GM12865 (cell line): ENCODE measurements at places on chromosomes 16 and 17.

GRCh38 chr16:23509782-23510163 is 521 bp downstream of the GGA2 start:
- DNase-seq, result peak; percentile 47

GRCh38 chr16:67158637-67159600 is 790 bp downstream of the TRADD start:
- DNase-seq, result peak; percentile 93

DNA sequence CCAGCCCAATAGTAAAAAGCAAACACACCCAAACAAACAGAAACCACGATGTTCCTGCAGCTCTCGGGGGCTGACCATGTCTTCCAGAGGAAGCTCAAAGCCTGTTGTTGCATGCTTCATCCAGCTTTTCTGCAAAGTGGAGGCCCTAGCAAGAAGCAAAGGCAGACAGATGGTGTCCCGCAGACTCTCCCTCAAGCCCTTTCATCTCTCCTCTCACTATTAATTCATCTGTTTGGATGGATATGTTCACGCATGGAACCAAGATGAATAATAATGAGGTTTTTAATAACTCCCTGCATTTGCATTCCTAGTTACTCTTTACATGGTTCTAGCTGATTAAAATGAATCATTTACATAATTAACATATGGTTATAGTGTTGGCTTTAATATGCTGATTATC is 36.6 kb downstream of the RBFOX1 start:
- DNase-seq, result no peak

- no peak for DNase-seq
Measured at GRCh38 chr16:14013571-14014283, 57.4 kb upstream of the MRTFB start.

DNA sequence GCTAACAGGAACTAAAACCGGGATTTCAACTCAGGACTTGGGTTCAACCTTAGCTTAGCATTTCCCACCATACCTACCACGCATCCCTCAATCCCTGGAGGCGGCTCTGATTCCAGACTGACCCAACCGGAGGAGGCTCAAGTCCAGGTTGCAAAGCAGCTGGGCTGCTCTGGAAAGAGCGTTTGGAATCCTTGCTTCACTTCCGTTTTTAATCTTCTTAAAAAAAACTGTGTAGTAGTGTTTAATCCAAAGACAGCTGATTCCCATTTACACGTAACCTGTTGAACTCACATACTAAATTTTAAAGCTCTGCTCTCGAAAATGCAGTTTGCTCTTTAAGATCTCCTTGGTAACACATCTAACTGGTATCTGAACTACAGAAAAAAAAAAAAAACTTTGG is 50.0 kb downstream of the NXN start:
- no peak for DNase-seq

DNA sequence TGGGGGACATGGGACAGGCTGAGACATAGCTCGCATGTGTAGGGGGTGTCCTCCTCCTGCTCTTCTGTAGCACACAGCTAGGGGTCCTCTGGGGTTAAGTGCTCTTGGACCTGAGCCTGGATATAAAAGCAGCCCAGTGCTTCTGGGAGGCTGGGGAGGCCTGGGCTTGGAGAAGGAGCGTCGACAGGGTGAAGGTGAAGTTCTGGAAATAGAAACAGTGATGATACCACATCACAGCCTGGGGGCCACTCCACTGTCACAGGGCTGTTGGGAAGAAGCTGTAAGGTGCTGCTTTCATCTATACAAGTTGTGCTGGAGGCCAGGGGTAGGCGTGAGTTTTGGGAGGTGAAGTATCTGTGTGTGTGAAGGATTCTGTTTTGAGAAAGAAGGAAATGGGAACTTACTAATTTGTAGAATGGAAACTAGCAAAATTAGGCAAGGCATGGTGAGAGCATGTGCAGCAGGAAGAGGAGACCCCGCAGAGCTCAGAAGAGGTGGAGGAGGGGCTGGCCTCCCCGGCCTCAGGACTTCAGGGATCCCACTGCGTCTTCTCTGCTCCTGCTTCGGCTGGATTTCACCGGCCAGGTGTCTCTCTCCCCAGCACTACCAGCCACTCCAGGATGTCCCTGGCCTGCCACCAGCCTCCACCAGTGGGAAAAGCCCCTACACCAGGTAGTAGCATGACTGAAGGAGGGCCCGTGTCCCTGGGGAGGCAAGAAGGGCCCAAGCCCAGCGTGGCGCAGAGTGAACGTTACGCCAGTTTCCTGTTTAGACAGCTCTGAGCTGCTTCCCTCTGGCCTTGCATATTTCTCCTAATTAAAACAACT is 19.4 kb downstream of the PLCG2 start:
- peak; percentile 95 for DNase-seq

DNA sequence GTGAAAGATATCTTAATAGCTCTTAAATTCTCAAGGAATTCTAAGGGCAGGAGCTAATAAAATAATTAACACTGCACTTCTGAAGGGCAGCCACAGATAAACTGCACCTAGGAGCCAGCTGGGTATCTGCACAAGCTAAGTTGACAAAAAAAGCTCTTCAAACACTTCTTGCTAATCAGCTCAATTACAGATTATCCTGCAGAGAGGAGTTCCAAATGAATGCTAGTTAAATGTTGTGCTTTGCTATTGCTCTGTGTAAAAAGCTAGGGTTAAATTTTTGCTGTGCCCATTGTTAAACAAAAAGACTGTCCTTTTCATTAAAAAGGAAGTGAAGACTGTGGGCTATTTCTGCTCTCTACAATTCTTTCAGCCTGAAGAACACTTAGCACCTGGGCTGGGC is 158.5 kb upstream of the SHISA6 start:
- DNase-seq, result no peak

DNA sequence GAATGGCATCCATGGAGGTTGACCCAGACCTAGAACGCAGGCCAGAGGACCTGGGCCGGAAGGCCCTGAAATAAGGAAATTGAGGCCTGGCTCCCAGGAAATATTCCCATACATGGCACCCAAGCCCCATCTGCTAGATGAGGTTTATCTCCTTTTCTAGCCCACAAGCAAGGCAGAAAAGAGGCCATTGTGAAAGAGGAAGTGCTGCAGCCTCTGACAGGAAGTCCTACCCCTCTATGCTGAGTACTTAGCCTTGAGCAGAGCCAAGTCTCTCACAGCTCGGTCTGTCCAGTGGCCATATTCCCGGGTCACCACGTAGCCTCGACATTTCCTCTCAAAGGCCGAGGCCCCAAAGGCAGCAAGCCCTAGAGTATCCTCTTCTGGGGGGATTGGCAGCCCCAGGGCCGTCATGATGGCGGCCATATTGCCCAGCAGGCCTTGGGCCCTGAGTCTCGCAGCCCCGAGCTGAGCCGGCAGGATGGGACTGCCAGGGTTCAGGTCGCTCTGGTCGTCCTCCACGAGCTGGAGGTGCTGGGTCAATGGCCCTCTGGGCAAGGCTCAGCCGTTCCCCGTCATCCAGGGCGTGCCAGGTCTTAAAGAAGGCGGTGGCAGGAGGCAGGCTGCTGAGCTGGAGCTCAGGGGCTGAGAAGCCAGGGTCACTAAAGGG is 7.8 kb downstream of the CTF1 start:
- no peak for DNase-seq

DNA sequence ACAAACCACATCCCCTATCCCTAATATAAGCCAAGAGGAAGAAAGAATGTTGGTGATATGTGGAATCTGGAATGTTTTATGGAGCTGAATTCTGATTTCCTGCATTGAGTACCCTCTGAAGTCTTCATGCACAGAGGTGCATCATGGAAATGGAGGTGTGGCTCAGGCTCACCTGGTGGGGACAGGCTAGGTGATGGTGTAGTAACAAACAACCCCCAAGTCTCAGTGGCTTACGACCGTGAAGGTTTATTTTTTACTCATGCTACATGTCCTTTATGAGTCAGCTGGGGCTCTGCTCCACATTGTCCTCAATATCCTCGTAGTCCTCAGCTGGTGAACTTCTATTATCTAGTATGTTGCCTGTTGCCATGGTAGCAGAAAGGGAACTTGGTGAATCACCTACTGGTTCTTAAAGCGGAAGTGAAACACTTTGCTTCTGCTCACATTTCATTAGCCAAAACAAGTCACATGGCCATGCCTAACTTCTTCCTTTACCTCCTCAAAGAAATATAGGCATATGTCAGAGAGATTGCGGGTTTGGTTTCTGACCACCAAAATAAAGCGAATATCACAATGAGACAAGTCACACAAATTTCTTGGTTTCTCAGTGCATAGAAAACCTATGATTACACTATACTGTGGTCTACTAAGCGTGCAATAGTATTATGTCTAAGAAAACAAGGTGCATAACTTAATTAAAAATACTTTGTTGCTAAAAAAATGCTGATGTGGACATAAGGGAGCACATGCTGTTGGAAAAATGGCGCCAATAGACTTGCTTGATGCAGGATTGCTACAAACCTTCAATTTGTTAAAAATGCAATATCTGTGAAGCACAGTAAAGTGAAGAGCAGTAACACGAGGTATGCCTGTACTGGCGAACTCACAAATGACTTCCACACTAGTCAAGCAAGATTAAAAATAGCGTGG is at the start of gene PMFBP1:
TSS of gene PMFBP1 (minus strand) at position 51 of the 930 bp plus-strand sequence. CDS start 947 bp downstream, outside the sequence.
- DNase-seq, result peak; percentile 91

GRCh38 chr17:38509772-38510420 is 81.6 kb downstream of the ARHGAP23 start:
- no peak for DNase-seq

DNA sequence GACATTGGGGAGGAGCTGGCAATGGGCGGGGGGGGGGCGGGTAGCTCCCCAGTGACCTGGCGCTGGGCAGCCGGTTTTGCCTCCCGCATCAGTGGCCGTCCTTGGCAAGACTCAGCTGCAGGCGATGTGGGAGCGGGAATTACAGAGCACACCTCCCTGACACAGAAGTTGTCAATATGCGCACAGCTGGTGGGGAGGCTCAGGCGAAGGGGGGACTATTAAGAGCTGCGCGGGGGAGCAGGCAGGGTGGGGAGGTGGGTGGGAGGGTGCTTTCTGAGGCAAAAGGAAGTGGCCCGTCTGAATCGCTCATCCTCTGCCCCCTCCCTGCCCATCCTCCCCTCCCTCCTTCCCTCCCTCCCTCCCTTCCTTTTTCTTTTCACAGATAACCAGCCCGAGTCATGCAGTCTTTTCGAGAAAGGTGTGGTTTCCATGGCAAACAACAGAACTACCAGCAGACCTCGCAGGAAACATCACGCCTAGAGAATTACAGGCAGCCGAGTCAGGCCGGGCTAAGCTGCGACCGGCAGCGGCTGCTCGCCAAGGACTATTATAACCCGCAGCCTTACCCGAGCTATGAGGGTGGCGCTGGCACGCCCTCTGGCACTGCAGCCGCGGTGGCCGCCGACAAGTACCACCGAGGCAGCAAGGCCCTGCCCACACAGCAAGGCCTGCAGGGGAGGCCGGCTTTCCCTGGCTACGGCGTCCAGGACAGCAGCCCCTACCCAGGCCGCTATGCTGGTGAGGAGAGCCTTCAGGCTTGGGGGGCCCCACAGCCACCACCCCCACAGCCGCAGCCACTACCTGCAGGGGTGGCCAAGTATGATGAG is 44.0 kb downstream of the SREBF1 start:
- DNase-seq, result peak; percentile 43

- DNase-seq, result no peak
Measured at GRCh38 chr16:15649727-15650018, 372 bp upstream of the NDE1 start.

GRCh38 chr17:18954321-18954720 is 2.4 kb downstream of the SLC5A10 start:
- DNase-seq, result no peak

GRCh38 chr17:69375229-69375628 is 39.3 kb upstream of the MAP2K6 start:
- DNase-seq, result peak; percentile 21

DNA sequence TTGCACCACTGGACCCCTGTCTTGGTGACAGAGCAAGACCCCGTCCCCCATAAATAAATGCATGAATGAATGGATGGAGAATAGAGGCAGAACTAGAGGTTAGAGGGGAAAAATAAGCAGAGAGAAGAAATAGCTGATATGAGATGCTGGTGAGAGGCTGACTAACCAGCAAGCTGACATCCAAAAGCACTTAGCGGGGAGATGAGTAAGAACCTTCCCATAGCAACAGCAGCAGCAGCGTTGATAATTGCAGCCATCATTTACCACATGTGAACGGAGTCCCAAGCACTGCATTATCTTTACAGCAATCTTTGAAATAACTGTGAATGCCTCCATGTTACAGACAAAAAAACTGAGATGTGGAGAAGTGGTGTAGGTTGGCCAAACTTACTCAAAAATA is 777.3 kb upstream of the EEF2KMT start:
- no peak for DNase-seq

DNA sequence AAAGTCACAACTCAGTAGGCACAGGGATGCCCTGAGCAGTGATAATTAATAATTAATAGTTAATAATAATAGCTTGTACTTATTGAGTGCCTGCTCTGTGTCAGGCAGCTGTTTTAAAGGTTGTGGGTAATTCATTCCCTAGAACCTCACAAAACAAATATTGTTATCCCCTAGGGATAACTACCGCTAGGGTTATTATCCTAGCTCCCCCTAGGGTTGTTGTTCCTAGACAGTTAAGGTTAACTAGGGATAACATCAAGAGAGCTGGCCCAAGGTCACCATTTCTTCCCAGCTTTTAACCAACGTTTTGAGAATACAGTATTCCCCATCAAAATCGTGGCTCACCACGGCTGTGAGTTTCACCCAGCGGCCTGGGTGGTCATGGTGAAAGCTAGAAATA is 180.1 kb downstream of the PRKCB start:
- DNase-seq, result no peak

GRCh38 chr16:20323591-20324117 is 3.7 kb downstream of the GP2 start:
- no peak for DNase-seq

- no peak for DNase-seq
Measured at GRCh38 chr17:39026980-39027451, 59.8 kb upstream of the FBXO47 start.

DNA sequence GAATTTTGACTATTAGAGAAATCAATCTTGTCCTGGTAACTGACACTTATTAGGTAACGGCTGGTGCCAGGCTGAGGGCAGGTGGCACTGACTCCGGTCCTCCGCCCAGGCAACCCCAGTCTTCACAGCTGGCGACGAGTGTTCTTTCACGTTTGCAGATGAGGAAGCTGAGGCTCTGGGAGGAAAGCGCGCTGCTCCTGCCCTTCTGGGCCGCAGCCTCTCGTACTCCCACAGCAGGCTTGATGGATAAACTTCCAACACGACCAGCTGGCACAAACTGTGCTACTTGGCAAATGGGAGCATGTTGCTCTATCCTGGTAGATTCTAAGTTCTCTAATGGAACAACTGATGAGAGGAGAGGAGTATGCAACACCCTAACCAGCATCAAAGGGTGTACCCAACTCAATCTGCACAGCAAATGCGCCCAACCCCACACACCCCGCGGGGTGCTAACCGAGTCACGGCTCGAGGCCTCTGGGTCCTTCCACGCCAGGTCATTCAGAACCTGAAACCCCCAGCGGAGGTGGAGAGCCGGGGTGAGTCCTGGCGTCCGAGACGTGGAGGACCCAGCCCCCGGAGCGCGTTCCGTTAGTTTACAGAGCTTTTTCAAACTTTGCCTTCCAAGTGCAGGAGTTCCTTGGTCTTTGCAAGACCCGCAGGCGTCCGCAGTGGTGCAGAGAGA is 477 bp upstream of the SLC47A1 start:
- DNase-seq, result no peak
